ENCODE measurements at places on chromosomes 11 and 22.

- DNase-seq, result no peak
Observed at GRCh38 chr11:116199182-116199581, 573.6 kb downstream of the BUD13 start.

DNA sequence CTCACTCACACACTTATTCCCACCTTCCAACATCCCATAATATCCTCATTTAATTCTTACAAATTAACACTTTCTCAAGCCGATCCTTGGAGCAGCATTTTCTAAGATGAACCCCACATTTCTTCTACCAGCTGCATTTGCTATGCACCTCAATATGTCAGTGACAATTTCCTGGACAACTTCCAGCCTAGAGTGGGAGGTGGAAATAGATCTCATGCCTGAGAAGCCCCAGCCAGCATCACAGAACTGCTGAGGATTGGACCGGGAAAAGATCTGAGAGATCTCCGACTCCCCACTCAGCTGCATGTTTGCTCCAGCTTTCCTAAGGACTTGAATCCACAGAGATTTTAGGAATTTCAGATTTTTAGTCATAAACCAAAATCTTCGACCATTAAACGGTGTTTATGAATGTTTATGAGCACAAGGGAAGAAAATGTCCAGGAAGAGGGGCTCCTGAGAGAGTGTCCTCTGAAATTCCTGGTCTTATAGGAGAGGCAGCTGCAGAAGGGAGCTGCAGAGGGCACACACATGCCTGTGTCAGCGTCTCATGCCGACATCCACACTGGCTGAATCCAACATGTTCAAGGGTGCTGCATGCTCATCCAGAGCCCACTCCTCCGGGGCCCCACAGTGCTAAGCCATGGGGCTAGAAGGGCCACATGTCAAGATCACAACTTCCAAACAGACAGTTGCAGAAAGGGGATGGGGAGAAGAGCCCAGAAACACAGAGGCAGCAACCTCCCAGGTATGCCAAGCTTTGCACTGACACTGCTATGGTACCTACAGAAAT lies 68.6 kb downstream of the MICAL3 start:
- no peak for DNase-seq

GRCh38 chr22:31244046-31244942 lies 32.2 kb downstream of the LIMK2 start:
- peak; percentile 93 for DNase-seq

DNA sequence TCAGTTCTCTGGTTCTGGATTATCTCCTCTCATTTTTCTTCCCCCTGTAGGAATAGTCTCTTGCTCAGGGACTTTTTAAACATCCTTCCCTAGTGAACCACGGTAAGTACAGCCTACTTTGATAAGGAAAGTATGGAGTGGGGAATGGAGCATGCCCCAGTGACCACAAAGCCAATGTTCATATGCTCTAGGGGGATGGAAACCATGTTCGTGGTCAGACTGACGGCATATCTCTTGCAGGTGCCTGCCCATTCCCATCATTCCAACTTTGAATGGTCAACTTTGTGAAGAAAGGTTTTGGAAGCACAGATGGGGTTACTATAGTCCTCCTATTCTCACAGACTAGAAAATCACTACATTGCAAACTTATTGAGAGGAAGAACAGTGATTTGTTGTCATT lies 332.5 kb upstream of the NCAM1 start:
- no peak for DNase-seq

DNA sequence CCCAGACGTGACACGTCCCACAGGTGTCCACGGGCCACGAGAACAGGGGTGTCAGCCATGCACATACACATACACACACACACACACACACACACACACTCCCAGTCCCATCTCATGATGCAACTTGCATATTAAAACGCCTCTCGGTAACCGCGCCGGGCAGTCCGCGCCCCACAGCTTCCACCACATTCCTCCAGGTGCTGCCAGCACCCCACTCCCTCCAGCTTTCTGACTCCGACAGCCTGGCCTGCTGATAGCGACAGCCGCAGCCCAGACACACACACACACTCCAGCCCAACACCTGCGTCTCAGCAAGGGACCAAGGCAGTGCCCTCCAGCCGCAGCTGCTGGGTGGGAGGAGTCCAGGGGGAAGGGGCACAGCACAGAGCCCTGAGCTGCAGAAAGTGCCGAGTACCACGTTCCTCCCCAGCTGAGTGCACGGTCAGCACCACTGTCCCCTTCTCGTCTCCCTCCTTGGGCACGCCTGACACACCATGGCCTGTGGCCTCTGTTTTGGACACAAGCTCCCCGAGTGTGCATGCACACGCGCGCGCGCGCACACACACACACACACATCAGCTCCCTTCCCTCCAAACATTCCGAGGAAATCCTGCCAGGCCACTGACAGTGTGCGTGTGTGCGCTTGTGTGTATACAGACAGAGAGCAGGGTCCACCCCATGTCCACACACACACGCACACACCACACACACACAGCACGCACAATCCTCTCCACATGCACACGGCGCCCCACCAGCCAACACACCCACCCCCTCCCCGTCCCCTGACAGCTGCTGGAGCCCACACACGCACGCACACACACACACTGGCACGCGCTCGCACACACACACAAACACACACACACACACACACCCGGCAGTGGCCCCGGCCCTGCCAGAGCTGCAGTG lies 1.2 kb downstream of the ELFN2 start:
- peak; percentile 48 for DNase-seq

DNA sequence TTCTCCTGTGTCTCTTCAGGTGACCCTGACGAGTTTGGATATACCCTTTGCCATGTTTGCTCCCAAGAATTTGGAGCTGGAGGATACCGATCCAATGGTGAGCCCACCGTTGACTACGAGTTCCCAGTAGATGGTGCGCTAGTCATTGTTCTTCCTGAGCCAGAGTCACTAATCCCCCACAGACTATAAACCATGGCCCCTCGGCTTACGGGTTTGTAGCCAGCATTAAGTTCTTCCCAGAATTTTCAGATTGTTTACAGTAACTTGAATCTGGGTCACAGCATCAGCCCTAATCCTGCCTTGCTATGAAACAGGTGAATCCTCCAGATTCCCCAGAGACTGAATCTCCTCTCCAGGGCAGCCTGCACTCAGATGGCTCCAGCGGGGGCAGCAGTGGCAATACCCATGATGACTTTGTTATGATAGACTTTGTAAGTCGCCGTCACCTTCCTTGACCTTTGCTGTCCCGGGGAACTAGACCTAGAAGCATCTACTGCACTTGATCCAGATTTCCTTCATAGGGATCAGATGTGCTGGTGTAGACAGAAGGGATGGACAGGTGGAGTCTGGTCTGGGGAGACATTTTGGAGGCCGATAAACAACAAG lies 31.8 kb downstream of the ARHGAP1 start:
- no peak for DNase-seq

DNA sequence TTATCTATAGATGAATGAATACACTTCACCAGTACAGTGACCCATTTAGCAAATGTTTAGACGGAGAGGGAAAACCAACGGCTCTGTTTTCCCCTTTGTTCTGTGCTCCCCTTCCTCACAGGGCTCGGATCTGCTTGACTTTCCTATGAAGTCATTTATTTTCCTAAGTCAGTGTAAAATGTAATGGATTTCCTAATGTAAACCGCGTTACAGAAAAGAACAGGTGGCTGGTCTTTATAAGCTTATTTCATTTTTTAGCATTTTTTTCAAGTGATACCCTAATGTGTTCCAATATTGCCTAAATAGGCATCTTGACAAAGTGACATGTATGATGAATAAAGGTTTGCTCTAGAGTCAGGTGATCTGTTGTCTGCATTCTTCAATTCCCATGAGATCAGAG lies 207.5 kb downstream of the PGR start:
- no peak for DNase-seq

DNA sequence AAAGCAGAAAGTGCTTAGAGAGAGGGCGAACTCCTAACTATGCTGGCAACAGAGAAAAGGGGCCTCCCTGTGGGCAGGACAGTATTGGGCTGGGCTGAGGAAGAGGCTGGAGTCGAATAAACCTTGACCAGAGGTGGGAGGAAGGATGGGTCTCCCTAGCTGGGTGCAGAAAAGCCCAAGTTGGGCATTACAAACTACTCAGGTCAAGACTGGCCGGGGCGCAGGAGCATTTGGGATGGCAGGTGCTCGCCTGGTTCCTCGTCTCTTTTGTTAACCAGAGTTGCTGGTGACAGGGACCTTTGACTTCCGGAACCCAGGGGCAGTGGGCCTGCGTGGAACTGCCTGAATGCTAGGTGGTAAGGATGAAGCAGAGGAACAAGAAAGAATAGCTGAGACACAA lies 80.3 kb upstream of the SHISAL1 start:
- no peak for DNase-seq

GRCh38 chr11:31714840-31715239 lies 96.3 kb downstream of the PAX6 start:
- no peak for DNase-seq

GRCh38 chr11:73344191-73344607 lies 32.0 kb upstream of the RELT start:
- DNase-seq, result no peak

- peak; percentile 28 for DNase-seq
Observed at GRCh38 chr11:74770456-74770855, 21.8 kb downstream of the RNF169 start.

DNA sequence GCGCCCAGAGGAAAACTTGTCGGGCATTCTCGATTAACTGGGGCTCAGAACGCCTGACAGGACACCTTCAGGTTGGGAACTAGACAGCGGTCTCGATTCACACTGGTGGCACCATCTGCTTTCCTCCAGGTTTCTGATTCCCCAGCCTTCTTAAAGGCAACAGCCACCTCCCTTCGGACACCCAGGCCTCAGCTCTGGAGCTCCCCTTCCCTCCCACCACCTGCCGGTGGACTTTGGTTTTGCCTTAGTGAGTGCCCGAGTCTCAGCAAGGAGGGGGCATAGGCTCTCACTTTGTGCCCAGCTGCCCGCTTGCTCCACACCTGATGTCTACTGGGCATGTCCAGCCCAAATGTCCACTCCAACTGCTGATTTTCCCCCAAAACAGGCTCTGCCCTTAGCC lies 110.4 kb upstream of the PARVA start:
- DNase-seq, result no peak

GRCh38 chr11:28981381-28981780 lies 873.2 kb downstream of the METTL15 start:
- DNase-seq, result peak; percentile 60

GRCh38 chr22:26762503-26763472 lies 105.4 kb downstream of the MIAT start:
- no peak for DNase-seq

GRCh38 chr22:21014726-21015465 lies at the start of gene P2RX6:
Gene P2RX6 (plus strand): TSS chr22:21015165. CDS start chr22:21015175, 10 bp downstream.
- DNase-seq, result peak; percentile 46

GRCh38 chr11:131038597-131038996 lies 122.3 kb upstream of the SNX19 start:
- peak; percentile 44 for DNase-seq

GRCh38 chr22:47259990-47260389 lies 497.5 kb downstream of the TBC1D22A start:
- no peak for DNase-seq

DNA sequence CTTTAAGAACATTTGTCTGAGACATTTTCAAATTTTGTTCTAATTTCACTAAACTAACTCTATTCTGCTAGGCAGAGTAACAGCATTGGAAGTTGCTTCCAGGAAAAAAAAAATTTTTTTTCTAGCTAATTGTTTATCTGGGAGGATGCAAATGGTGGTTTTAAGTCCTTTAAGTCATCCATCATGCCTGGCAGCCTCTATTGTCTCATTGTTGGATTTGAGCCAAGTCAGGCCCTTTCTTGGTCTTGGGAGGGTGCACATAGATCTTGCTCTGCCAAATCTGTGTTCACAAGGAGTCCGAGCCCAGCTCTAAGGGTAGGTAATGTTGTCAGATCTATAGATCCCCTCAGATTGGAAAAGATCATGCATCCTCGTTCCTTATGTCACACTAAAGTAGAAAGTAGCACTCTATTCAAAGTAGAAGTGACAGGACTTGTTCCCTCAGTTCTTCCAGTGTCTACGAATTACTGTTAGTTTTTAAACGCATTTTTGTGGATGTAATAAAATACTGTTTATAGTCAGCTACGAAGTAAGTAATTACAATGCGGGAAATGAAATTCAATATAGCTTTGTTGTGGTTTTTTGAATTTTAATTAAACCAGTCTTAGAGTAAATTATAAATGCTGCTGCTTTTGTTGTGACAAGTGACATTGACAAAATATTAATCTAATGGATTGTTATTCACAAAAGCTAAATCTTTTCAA lies 166.0 kb upstream of the RASSF10 start:
- DNase-seq, result no peak

DNA sequence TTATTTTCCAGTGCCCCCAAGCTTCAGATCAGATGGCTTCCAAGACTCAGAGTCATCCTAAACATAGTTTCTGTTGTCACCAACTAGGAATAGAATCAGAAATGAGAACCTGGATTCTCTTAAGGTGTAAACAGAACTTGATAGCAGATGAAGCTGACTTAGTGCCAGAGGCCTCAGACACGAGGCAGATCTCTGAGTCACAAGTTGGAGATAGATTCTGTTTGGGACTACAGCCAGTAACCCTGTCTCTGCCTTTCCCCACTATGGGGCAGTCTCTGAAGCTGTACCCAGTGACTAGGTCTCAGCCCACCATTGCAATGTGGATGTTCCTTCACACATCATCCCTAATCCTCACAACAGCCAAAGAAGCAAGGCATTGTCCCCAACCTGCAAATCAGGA lies 25.4 kb downstream of the NEU3 start:
- peak; percentile 82 for DNase-seq

DNA sequence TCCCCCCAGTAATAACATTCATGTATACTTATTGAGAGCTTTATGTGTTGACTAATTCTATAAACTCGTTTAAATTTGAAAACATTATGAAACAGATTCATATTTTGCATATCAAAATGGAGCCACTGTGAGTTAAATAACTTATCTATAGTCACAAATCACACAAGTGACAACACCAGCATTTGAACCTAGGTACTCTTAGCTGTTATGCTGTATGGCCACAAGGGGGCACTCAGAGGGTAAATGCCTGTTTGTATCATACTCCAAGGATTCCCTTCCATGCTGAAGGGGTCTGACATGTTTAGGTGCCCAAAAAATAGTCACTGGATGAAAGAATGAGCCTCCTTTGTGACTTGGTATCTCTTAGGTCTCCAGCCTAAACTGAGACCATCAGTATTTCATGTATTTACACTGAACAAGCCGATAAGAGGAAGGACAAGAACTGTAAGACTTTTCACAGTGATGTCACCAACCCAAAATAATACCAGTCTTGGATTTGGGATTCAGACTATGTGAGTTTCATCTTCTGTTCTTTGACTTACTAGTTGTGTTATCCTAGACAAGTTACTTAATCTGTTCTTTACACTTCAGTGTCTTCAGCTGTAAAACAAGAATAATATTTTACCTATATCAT lies 12.2 kb upstream of the OR52D1 start:
- peak; percentile 74 for DNase-seq

DNA sequence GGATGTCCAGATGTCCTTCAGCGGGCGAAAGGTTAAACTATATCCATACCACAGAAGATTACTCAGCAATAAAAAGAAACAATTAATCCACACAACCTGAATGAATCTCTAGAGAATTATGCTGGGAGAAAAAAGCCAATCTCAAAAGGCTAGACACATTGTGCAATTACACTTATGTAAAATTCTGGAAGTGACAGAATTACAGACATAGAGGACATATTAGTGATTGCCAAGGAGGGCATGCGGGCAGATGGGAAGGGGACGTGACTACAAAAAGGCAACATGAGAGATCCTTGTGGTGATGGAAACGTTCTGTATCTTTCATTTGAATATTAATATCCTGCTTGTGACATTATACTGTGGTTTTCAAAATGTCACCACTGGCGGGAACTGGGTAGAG lies 103.5 kb upstream of the BMAL1 start:
- no peak for DNase-seq
